ENCODE measurements at places on chromosomes 7 and 10.

GRCh38 chr10:35631404-35631803 is 10.7 kb downstream of the FZD8 start:
- no peak for DNase-seq

DNA sequence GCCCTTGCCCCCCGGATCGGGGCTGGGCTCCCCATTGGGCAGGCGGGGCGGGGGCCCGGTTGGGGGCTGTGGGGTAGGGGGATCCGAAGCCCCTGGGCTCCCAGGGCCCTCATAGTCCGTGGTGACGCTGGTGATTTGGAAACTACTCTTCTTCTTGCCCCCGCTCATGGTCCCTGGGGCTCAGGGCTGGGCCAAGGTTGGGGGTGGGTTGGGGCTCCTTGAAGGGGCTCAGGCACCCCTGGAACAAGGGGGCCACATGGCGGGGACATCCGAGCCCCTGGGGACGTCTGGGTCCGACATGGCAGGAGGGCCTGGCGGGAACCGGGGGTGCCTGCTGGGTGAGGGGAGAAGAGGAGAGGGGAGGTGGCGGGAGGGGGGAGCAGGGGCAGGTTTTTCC is 1.1 kb downstream of the TSC22D4 start:
- DNase-seq = no peak

GRCh38 chr10:69172241-69172982 is 7.6 kb upstream of the SUPV3L1 start:
- no peak for DNase-seq

- no peak for DNase-seq
Measured at GRCh38 chr7:114444196-114444595, 29.6 kb downstream of the FOXP2 start.

- no peak for DNase-seq
Measured at GRCh38 chr10:1293157-1293556, 237.0 kb downstream of the WDR37 start.

All from AG09309 (cell line).